ENCODE measurements at places on chromosomes 1 and 21. TPM values are rescaled to one million over a fixed set of nuclear protein-coding genes. Genes with fewer than 3 reads are reported as not detected.

DNA sequence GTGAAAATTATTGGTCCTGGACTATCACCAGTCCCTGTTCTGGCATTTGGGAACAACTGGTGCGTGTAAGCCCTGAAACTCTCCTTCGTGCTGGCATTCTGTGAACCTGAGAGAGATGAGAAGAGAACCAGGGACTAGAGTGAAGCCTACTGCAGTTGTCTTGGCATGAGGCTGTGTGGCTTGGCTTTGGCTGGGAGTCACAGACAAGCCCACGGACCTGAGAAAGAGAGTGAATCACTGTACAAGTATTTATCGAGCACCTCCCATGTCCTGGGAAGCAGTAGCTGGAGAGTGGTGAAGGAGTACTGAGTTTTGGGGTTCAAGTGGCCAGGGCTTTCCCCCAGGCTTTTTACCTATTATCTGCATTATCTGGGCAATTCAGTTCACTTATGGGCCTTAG is 63.3 kb downstream of the FGGY start:
- no peak for DNase-seq

- no peak for DNase-seq
Observed at GRCh38 chr1:173857363-173857917, 10.3 kb downstream of the GAS5 start.

Gene CNR2
- not detected for total RNA-seq

GRCh38 chr1:247646867-247647266 is 32.7 kb downstream of the OR13G1 start:
- DNase-seq, result no peak

Gene ZNF648
- 0.23 TPM for total RNA-seq

Gene PGLYRP3
- total RNA-seq, result not detected

Gene SPATA17
- 3.2 TPM for total RNA-seq

Gene ACTL8
- not detected for total RNA-seq

Gene LCE1A
- not detected for total RNA-seq
